NCI-H510A (cell line): ENCODE measurements at places on chromosomes 6 and 20.

GRCh38 chr20:21839982-21840381, 134.5 kb downstream of the PAX1 start:
- no peak for DNase-seq

GRCh38 chr20:13009682-13010406, 1.1 kb downstream of the SPTLC3 start:
- DNase-seq = no peak

- no peak for DNase-seq
Measured at GRCh38 chr6:110181131-110182030, 1.2 kb downstream of the CDC40 start.

- DNase-seq = no peak
Measured at GRCh38 chr6:42449917-42450476, 1.7 kb downstream of the TRERF1 start.

GRCh38 chr6:1993042-1993441, 252.4 kb downstream of the GMDS start:
- no peak for DNase-seq

GRCh38 chr6:140586426-140587061, 1212.1 kb upstream of the CITED2 start:
- peak; percentile 46 for DNase-seq

DNA sequence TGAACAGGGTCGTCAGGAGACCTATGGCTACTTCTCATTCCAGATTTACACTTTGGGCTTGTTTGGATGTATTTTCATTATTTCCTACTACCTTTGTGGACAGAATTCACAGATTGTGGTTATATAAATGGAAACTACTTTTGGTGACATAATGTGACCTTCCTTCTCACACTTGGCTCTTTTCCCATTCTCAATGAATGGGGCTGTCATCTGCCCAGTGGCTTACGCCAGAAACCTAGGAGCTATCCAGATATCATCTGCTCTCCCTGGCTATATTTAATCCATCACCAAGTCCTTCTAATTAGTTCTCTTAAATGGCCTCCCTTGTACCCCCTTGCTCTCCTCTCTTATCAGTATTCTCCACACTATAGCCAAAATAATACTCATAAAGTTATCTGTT, 1606.8 kb downstream of the KHDRBS2 start:
- no peak for DNase-seq

GRCh38 chr6:138289739-138290138, 71.4 kb upstream of the PBOV1 start:
- DNase-seq = no peak

DNA sequence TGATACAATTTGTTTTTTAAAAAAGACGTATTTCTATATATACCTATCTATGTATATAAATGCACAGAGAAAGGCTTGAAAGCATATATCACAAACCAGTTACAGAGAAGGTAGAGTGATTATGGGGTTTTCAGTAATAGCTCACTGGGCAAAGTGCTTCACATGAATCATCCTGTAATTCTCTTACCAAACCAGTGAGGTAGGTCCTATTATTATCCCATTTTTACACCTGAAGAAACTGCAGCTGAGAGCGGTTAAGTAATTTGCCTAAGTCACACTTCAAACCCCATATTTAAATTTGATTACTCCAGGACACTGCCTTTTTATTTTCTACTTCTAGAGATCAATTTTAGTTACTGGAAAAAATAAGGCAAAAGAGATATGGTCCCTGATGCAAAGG, 4.4 kb downstream of the GSS start:
- no peak for DNase-seq

DNA sequence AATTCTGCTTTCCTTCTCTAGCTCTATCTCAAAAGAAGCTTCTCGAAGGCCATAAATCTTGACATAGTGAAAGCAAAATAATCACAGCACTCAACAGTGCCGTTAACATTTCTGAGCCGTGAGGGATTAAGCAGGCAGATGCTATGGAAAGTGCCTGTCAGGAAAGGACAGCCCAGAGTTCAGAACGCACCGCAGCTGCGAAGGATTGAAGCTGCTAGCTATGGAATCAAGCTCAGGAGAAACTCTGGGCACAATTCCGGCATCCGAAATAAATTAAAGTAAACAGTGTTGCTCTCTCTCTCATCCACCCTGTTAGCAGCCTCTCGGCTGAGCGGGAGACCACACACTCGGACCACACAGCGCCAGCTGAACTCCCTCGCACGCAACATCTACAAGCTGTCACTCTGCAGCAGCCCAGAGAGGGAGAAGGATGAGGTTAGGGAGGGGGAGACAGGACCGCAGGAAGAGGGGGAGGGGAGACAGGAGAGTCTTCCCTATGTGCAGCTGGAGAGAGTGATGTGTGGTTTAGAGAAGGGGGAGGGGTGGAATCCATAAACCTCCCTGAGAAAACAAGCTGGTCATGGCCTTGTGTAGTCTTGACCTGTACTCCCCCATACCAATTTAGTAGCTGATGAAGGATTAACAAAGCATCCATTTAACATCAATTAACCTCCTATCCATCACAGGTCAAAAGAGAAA, 9.0 kb downstream of the EXOC2 start:
- peak; percentile 65 for DNase-seq

DNA sequence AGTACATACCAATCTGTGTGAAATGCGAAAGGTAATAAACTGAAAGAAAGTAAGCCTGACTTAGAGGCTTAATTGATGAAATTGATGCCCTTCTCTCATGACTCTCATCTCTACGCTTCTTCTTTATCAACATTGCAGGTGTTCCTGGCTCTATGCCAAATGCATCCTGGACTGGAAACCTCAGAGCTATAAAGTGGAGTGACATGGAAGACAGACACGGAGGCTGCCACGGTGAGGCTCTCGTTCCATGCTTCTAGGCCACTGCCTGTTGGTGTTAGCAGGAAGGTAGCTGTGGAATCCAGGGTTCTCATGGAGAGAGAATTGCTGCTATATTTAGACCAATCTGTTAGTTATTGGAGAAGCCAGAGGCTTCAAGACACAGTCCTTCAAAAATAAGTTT, 73.2 kb downstream of the C6orf52 start:
- DNase-seq = peak; percentile 5

- no peak for DNase-seq
Measured at GRCh38 chr6:8526624-8527023, 91.3 kb upstream of the SLC35B3 start.

DNA sequence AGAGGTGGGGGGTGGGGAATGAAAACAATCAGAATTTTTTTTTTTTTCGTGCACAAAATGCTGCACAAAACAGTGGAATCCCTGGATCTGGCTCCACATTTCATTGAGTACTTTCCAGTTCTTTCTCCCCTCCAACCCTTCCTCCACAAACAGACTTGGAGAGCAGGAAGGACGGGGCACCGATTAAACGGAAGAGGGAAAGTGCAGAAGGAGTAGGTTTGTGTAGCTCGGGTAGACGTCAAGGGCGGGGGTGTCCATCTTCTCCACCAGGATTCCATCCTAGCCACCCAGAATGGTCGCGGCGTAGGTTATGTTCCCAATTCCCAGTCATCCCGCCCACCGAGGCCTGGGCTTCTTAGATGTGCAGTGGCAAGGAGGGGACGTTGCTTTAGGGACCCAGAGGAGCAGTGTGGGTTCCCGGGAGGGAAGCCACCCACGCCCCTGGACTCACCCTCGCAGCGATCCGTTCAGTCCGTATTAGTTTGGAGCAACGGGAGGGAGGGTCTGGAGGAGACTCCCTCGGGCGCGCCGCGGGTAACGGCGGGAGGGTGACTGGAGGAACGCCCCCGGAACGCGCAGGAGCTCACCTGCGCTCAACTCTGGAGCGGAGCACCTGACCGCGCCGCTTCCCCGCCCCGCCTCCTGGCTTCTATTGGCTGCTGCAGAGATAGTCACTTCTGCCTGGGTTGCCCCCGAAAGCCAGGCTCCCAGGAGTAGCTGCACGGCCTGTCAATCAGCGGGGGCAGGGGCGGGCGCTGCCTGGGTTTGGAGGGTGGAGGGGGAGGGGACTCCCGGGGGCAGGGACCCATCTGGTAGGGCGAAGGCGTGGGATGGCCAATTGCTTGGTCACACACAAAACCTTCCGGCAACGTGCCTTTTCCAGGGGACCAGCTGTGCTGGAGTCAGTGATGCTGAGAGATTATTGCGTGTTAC, at the start of gene ENPP5:
Gene ENPP5 (minus strand): TSS at position 624 of the 933 bp plus-strand sequence. CDS start 2,718 bp downstream, outside the sequence.
- DNase-seq = peak; percentile 99

DNA sequence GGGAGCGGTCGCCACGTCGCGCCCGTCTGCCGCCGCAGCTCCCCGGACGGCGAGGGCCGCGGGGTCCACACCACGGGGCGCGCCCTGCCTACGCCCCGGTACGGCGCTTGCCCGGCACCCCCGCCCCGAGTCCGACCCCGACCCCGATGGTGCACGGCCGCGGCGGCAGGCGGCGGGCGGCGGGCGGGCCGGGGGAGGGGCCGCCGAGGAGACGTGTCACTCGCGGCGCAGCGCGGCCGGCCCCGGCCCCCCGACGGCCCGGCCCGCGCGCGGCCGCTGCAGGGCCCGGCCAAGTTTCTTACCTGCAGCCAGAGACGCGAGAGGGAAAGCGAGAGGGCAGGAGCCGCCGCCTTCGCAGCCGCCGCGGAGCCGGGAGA, 328 bp downstream of the RRBP1 start:
- no peak for DNase-seq

GRCh38 chr6:123681957-123682462, 45.3 kb upstream of the TRDN start:
- DNase-seq = no peak

DNA sequence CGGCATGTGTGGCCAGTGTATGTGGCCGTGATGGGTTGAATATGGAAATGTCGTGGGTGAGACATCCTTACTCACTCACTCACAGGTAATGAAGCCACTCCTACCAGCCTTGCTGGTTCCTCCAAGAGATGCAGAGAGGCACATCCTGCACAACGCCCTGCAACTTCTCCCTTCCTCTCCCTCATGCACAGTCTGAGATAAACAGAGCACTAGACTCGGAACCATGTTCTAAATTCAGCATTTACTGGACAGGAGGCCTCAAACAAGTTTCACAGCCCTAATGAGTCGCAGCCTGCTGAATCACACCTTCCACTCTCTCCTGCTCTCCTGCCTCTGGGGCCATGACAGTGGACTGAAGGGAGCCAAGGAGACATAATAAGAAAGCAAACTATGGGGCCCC, 91.2 kb downstream of the ISM1 start:
- no peak for DNase-seq

GRCh38 chr6:1027795-1028569, 283.9 kb upstream of the FOXQ1 start:
- DNase-seq = no peak

DNA sequence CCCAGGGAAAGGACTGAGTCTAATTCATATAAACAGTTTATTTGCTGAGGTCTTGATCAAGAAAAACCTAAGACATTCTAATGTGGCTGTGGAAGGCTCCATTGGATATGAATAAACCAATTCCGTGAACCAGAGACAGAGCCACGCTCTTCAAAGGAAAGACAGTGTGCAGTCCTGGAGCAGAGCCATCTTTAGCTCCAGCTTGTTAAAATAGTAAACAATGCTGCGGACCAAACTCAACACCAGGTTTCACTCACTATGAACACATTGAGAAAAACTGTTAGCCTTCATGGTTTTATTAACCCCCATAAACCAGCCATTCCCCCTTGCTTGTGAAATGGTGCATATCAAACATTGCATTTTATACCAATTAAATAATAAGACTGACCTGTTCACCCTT, 61.9 kb downstream of the COL9A1 start:
- DNase-seq = peak; percentile 4

- DNase-seq = no peak
Measured at GRCh38 chr6:87641065-87641692, 51.2 kb downstream of the ORC3 start.

DNA sequence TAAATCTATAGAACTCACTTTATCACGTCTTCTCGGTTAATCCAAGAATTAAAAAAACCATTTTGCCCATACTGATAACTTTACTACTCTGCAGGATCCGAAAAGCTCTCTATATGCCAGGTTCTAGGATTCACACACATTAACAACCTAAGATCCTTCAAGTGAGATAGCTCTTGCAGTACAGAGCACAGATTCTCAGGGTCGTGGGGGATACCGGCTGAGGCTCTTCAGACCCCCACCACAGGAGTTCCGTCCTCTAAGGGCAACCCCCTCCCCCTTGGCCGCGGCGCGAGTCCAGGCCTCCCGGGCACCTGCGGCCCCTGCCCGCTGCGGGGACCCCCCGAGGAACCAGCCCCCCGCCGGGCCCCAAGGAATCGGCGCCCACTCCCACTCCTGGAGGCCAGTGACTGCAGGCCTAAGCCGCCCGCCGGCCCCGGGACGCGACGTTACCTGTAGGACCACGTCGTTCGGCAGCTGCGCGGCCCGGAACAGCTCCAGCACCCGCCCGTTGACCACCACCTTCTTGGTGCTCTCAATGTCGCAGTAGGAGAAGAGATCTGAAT, 892 bp downstream of the REPS1 start:
- DNase-seq = no peak

DNA sequence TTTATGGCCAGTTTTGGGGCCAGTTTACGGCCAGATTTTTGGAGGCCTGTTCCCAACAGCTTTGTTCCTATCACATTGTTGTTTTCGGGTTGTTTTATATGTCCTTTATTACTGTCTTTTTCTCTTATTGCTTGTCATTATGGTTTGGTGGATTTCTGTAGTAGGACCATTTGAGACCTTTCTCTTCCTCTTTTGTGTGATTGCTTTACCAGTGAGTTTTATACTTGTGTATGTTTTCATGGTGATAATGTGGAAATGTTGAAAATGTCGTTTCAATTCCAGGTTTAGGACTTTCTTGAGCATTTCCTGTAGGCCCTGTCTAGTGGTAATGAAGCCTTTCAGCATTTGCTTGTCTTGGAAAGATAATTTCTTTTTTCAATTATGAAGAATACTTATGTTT, 17.8 kb downstream of the HLA-B start:
- no peak for DNase-seq

DNA sequence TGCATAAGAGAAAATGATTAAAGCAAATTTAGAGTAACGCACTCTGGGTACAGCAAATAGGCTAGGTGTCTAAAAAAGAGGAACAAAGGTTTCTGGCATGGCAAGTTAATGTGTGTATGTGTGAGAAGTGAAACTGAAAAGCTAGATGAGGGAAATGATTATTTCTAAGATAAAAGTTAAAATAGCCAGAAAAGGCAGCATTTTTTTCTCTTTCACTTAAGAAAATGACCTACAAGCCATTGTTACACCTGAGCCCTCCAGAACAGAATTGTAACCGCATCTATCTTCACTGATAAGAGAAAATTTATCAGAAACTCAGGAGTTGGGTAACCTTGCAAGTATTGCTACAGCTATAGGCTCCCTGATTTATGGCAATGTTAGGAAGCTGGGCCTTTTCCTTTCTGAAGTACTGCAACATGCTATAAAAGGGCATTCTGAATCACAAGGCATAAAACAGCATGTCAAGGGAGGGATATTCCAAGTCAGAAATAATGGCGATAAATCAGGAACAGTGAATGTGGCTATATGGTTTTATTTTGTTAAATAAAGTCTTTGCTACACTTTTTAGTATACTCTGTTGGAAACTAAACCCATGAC, 395.3 kb downstream of the TBC1D32 start:
- no peak for DNase-seq

GRCh38 chr20:12699374-12700228, 309.2 kb upstream of the SPTLC3 start:
- peak; percentile 11 for DNase-seq

- no peak for DNase-seq
Measured at GRCh38 chr6:140050101-140050995, 675.9 kb upstream of the CITED2 start.

- no peak for DNase-seq
Measured at GRCh38 chr6:149918151-149918905, 4.6 kb downstream of the RAET1G start.
